ENCODE measurements at places on chromosomes 2 and 18.
A peak's percentile ranks its signal among the peaks of the same experiment; 100 is the strongest.

DNA sequence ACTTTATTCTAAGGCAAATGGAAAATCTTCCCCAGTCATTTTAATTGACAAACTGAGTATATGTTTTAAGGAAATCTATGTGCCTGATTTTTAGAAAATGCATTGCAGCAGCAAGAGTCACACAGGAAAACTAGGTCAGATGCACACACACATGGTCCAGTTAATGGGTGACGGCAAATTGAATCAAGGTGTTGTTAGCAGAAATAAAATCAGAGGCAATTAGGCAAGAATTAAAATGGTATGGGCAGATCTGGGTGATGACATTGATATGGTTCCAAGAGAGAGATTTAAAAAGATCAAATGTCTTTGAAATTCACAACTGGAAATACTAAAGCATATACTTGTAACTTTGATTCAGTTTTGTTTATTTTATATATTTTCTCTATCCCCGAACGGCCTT lies 174.2 kb upstream of the CDH19 start:
- DNase-seq, result no peak

- no peak for DNase-seq
Observed at GRCh38 chr18:57230861-57231585, 84.1 kb downstream of the BOD1L2 start.

DNA sequence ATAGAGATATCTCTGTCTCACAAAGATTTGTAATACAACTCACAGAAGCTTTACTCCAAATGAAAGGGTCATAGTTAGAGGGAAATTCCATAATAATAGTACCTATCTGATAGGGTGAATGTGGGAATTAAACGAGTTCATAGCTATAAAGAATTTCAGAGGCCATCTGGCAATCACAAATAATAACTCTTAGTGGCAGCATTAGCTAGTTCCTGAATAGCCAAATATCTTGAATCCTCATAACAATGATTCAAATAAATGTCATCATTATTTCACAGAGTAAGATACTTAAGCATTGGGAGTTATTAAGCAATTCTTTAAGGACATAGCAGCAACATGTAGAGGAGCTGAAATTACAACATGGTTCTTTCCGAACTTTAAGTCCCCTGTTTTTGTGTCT lies 1265.0 kb upstream of the PIK3C3 start:
- no peak for DNase-seq

DNA sequence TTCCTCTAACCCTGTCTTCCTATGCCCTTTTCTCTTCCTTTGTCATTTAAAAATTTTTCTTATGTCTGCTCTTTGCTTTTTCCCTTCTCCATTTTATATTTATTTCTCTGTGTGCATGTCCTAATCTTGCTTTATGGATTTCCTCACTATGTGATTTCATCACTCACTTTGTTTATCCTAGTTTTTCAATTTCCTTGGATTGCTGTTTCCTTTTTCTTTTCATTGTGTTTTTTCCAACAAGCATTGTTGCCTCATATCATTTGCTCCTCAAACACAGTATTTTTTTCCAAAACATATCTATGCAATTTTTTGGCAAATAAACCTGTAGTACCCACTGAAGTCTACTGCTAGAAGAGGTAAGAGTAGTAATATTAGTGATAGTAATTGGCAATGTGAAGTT lies 67.4 kb upstream of the PNPT1 start:
- no peak for DNase-seq

GRCh38 chr2:85053802-85054201 lies 79.4 kb upstream of the TCF7L1 start:
- DNase-seq, result no peak

- no peak for DNase-seq
Observed at GRCh38 chr18:51039138-51040112, 9.4 kb downstream of the SMAD4 start.

GRCh38 chr2:203804070-203804469 lies 63.5 kb upstream of the CTLA4 start:
- peak; percentile 26 for DNase-seq

- no peak for DNase-seq
Observed at GRCh38 chr2:218383892-218384519, 1.9 kb downstream of the SLC11A1 start.

DNA sequence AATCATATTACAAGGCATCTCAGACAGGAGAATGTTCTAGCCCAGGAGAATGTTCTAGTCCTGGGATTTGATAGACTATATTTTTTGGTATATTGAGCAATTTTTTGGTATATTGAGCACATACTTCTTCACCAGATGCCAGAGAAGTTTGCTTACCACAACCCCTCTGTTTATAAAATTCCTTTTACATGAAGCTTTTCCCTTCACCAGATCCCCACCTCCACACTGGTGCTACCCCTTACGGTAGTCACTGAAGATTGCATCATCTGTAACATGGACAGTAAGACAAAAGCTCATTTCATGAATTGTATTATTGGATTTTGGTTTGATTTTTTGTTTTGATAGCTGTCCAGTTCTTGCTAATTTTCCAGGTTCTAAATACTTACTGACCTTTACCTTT lies 7.2 kb upstream of the HNMT start:
- no peak for DNase-seq

DNA sequence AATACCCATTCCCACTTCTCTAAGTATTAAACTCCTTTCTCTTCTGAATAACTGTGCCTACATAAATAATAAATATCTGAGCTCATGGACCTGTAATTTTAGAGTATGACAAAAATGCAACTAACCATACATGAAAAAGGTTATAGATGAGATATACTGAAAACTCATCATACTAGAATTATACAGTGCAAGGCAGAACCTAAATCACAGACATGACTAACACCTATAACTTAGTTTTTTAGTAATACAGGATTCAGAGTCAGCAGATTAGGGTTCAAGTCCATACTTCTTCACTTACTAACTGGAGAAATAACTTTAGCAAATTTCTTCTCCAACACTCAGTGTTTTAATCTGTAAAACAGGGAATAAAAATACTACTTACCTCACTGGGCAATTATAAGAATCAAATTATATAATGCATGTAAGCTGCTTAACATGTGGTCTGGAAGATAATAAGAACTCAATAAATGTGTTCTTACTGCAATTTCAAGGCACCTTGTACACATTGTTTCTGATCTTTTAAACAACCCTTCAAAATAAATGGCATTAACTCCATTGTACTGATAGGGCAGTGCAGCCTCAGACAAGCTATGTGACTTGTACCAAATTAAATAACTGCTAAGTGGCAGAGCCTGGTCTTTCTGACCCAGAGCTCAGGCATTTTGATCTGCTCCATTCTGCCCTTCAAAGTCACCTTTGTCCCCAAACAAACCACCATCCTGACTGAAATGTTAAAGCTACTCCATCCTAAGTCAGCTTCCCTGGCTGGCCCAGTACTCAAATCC lies 39.6 kb upstream of the KLF7 start:
- no peak for DNase-seq

DNA sequence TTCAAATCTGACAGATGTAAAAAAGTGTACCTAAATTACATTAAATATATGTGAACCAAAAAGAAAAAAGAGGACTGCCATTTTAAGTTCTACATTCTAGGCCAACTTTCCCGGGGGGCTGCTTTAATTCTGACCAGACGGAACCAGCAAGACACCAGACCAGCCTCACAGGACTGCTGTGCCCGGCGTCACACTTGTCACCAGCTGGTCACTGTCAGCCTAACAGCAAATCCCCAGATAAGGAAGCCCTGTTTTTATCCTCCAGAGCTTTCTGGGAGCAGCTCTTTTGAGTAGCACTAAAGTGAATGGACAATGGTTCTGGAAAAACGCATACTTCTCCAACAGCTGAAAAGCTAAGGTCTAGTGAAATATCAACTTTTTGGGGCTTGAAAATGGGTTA lies 35.6 kb downstream of the CYB5A start:
- no peak for DNase-seq

DNA sequence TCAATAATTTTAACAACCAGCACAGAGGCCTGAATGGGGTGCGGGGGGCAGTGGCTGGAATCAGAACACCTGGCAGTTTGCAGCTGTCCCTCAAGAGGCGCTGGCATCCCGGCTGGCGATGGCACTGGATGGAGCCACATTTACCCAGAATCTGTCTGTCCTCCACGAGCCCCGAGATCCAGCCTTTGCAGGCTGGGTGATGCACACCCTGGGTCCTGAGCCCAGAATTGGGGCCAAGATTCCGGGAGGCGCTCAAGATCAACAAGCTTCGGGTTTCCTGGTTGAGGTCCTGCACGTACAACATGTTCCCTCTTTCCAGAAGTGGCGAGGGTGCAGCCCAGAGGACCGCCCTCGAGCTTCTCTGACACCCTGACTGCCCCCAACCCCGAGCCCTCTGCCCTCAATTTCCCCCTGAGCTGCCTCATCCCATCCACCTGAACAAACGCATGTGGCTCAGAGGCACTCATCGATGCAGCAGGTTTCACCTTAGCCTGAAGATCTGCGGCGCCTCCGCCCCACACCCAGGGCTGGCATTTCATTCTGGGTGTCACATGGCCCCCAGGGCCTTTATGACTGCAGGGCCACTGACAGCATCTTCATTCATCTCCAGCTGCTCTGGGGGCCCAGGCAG lies 97.5 kb downstream of the TFCP2L1 start:
- no peak for DNase-seq

GRCh38 chr2:73827018-73827417 lies 1.7 kb upstream of the STAMBP start:
- no peak for DNase-seq

DNA sequence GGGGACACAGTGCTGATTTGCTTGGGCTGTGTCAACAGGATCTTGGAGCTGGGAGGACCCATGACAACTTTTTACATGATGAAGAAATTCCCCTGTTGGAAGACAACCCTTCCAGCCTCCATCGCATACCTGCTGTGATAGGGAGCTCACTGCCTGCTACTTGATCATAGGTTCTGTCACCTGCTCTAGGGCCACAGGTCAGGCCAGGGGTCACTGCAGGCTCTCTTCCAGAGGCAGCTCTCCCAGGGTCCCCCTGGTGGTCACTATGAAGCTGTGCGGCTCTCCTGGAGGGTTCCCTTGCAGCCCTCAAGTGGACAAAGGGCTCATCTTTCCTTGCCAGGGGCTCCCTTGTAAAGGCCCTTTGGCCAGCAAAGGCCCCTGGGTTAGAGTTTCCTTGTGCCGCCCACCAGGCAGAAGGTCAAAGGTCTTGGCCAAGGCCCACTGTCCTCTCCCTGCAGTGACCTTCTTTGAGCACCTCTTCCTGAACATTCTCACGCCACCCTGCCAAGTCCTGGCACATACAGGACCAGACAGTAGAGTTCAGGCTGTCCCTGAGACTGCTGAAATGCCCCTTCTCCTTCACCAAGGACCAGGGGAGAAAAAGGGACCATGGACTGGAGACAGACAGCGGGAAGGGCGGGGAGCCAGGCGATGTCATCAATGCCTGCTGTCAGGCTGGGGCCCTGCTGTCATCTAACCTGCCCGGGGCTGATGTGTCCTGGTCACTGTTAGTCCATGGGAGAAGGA lies 345.1 kb downstream of the DYSF start:
- no peak for DNase-seq

GRCh38 chr2:238720232-238720672 lies 127.6 kb upstream of the TWIST2 start:
- DNase-seq, result peak; percentile 48

GRCh38 chr2:26430826-26431225 lies 29.1 kb downstream of the DRC1 start:
- no peak for DNase-seq

DNA sequence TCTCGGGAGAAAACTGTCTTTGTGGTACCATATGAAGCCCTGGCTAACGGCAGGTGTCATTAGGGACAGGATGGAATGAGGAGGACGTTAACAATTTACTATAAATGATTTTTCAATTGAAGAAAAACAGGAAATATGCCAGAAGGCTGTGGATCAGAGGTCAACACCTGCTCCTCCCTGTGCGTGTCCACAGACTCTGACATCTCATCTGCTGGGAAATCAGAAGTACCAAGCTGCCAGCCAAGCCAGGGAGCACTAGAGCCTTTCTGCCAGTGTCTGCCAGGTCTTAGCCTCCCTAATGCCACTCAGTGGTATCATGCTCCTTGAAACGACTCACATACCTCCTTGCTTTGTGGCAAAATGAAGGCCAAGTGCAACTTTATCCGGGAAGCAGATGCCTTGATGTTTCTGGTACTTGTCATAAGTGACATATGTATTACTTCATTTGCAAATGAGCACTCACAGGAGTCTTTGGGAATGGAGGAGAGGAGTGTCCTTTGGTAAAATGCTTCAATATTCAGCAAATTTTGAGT lies 541.1 kb downstream of the SATB2 start:
- DNase-seq, result no peak

DNA sequence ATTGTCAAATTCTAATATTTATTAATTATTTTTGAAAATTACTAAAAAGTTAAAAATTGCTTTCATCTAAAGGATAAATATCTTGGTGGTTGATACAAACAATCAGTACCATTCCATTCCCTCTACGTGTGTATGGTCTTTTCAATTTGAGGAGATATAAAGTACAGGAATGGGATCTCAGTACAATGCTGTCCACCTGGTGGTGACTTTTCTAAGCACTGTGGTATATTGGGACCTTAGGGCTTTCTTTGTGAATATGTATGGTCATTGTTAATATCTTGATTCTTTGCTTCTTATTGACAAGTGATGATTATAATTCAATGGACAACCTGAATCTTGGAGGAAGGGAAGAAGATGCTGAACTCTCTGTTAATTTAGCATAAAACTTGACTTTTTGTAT lies 83.1 kb downstream of the NBEAL1 start:
- DNase-seq, result no peak

GRCh38 chr18:43525169-43525568 lies 247.9 kb upstream of the SYT4 start:
- no peak for DNase-seq

GRCh38 chr2:191783416-191783815 lies 63.5 kb downstream of the CAVIN2 start:
- DNase-seq, result no peak
